ENCODE measurements at places on chromosomes 12 and 14. TPM values are rescaled to one million over a fixed set of nuclear protein-coding genes. Genes with fewer than 3 reads are reported as not detected.

Gene NDUFA9
- total RNA-seq = 34.0 TPM

Gene ESPL1
- 15.2 TPM for total RNA-seq

Gene DLK1
- not detected for total RNA-seq

Gene TMEM30B
- total RNA-seq = 13.0 TPM

Gene PROX2
- total RNA-seq = not detected

Gene TAS2R30
- total RNA-seq = 0.08 TPM

Gene CLEC4C
- not detected for total RNA-seq

Gene PKP2
- total RNA-seq = 37.1 TPM

Gene TAS2R42
- not detected for total RNA-seq

Gene ITFG2
- 11.3 TPM for total RNA-seq

Gene KCTD10
- 30.1 TPM for total RNA-seq

Gene RPGRIP1
- not detected for total RNA-seq

Gene POTEG
- total RNA-seq = not detected

Gene FLVCR2
- not detected for total RNA-seq

Gene BEGAIN
- 1.1 TPM for total RNA-seq

Gene ZDHHC22
- not detected for total RNA-seq

Gene NID2
- 1.6 TPM for total RNA-seq

Gene STON2
- 81.2 TPM for total RNA-seq

Gene UTP20
- total RNA-seq = 14.5 TPM

Gene NCKAP5L
- total RNA-seq = 19.5 TPM

Gene GLIPR1L1
- total RNA-seq = not detected

All from hair follicular keratinocyte (primary cell).